ENCODE measurements at places on chromosomes 6 and 20. TPM values are rescaled to one million over a fixed set of nuclear protein-coding genes. Genes with fewer than 3 reads are reported as not detected.

DNA sequence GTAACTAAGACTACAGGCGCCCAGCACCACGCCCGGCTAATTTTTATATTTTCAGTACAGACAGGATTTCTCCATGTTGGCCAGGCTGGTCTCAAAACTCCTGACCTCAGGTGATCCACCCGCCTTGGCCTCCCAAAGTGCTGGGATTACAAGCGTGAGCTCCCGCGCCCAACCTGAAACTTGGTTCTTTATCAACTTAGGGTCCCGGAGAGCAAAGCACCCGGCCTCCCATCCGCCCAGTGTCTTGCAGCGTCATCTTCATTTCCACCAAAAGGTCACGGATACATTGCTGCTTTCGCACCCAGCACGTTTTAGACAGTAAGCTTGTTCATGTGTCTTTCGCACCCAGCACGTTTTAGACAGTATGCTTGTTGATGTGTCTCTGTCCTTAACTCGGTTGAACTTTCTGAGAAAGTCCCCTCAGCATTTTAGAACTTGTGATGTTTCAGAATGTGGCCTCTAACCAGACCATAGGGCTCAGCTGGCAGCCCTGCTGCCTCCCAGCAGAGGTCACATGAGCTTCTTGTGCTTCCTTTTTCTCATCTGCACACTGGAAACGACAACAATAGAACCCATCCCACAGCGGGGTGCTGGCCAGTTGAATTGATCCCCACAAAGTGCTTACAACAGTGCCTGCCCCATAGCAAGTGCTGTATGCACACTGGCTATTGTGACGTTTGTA is 48.8 kb downstream of the PRR18 start:
- H3K4me1 ChIP-seq, result peaks cover 11% of the 10 kb centered on the region
- no peaks in the 10 kb centered on the region for H3K27me3 ChIP-seq
- no peaks in the 10 kb centered on the region for H3K36me3 ChIP-seq
- H3K27ac ChIP-seq, result peak overlapping the region; percentile 79
- no peak overlapping the region for H3K4me3 ChIP-seq
- DNase-seq, result no peak

DNA sequence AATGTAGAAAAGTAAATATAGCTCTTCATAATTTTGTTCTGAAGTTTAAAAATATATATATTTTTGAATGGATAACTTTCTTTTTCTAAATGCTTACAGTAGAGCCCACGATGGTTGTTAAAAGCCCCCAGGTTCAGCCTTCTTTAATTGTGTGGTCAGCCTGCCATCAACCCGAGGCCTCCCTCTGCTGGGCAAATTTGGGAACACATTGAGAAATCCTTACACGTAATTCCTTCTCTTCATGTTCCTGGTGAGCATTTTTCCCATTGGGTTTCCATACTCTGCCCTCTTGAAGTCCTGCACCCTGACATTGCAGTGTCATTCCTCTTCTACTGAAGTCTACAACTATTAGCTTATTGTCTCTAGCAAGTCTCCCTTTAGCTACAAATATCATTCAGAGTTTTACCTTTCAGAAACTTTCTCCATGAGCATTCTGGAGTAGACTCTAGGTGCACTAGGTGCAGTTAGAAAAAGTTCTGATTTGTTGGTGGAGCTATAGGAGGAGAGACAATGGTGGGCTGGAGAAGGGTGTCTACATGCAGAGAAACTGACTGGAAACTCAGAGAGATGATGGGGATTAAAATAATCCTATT is 40.6 kb downstream of the TRIM38 start:
- no peak overlapping the region for H3K4me3 ChIP-seq
- no peaks in the 10 kb centered on the region for H3K27me3 ChIP-seq
- no peak overlapping the region for H3K27ac ChIP-seq

DNA sequence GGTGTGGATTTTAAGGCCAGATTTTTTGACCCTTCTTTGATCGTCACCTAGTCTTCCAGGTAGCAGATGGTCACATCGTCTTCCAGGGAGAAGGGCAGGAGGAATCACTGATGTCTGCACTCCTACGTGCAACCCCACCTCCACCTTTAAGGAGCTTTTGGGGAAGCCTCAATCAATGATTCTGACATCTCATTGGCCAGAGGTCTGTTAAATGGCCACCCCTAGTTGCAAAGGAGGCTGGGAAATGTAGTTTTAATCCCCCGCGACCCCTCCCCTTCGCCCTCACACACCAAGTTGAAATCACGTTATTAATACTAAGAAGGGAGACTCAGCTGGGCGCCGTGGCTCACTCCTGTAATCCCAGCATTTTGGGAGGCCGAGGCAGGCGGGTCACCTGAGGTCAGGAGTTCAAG is 151.4 kb downstream of the BCAS1 start:
- no peaks in the 10 kb centered on the region for H3K27me3 ChIP-seq
- H3K27ac ChIP-seq, result no peak overlapping the region
- no peak overlapping the region for H3K4me3 ChIP-seq
- peaks cover 35% of the 10 kb centered on the region for H3K4me1 ChIP-seq
- no peaks in the 10 kb centered on the region for H3K36me3 ChIP-seq

DNA sequence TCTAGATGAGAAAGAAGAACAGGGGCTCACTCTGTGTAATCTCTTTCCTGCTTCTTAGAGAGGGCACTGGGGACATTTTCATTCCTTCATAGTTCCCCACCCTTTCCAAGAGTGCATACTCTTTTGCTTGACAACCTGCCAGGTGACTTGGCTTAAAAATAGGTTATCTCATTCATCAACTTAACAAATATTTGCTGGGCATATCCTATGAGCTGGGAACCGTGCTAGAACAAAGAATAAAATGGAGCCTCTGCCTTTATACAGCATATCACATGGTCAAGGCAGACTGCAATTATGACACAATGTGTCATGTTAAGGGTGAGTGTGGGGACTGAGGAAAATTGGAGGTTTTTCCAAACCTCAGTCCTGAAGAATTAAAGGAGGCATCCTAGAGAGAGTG is 209.8 kb upstream of the FOXA2 start:
- H3K36me3 ChIP-seq, result no peaks in the 10 kb centered on the region
- H3K4me3 ChIP-seq, result no peak overlapping the region
- no peaks in the 10 kb centered on the region for H3K27me3 ChIP-seq
- H3K4me1 ChIP-seq, result peaks cover 24% of the 10 kb centered on the region
- no peak for DNase-seq

DNA sequence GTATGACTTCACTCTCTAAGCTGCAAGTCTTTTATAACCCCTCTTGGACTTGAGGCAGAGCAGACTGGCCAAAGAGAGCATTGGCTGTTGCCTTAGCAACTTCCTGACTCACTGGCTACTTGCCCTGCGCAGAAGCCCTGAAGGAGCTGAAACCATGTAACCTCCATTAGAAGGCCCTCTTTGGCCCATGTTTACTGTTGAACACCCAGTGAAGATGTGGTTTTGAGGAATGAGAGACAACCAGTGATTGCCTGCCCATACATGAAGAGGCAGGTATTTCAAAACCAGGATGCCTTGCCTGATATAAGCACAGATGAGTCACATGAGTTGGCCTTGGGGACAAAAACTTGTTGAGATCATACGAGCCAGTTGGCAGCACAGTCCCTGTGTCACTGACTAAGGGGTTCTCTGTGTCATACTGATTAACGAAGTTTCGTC is 182.5 kb downstream of the EDN1 start:
- H3K4me1 ChIP-seq, result no peaks in the 10 kb centered on the region
- H3K4me3 ChIP-seq, result no peak overlapping the region
- no peaks in the 10 kb centered on the region for H3K36me3 ChIP-seq
- no peak for DNase-seq
- no peak overlapping the region for H3K27ac ChIP-seq

DNA sequence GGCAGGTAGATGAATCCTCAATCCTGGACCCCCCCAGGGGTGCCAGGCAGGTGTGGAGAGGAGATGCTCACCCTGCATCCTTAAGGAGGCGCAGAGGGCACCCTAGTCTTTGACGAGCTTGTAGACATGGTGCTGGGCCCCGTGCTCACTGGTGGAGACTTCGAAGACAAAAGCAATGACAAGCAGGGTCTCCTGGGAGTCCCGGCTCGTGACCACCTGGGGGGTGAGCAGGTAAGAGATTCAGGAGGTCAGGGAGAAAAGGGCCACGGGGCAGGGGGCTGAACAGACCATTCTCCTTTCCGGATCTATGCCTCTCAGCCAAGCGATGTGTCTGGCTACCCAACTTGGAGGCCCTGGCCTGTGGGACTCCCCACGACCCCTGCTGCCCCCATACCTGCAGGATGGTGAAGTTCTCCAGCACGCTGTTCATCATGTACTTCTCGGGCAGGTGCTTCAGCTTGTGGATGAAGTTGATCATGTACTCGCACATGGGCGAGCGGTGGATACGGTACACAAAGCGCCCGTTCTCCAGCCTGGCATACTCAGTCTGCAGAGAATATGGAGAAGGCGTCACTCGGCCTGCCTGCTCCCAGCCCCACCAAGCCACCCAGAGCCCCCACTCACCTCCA is 6.9 kb downstream of the RPL10A start:
- H3K27me3 ChIP-seq, result no peaks in the 10 kb centered on the region
- H3K27ac ChIP-seq, result no peak overlapping the region
- H3K4me3 ChIP-seq, result no peak overlapping the region
- H3K4me1 ChIP-seq, result peaks cover 12% of the 10 kb centered on the region
- DNase-seq, result no peak
- H3K36me3 ChIP-seq, result peaks cover 43% of the 10 kb centered on the region

DNA sequence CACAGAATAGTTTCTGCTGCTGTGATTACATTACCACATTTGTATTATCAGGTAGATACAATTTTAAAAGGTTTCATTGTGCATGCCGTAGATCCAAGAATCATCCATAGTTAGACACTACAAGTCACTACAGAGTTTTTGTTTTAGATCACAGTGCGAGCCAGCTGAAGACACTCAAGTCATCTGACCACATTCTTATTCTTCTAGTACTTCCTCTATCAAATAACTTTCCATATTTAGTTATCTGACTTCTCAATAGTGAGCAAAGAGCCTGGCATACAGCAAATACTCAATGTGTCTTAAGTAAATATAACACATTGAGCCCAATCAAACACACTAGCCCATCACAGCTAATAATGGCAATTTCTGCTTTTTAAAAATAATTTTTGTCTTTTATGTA is 195.4 kb downstream of the ASCC3 start:
- H3K36me3 ChIP-seq, result no peaks in the 10 kb centered on the region
- no peaks in the 10 kb centered on the region for H3K27me3 ChIP-seq
- no peak for DNase-seq
- H3K27ac ChIP-seq, result no peak overlapping the region
- no peaks in the 10 kb centered on the region for H3K4me1 ChIP-seq

DNA sequence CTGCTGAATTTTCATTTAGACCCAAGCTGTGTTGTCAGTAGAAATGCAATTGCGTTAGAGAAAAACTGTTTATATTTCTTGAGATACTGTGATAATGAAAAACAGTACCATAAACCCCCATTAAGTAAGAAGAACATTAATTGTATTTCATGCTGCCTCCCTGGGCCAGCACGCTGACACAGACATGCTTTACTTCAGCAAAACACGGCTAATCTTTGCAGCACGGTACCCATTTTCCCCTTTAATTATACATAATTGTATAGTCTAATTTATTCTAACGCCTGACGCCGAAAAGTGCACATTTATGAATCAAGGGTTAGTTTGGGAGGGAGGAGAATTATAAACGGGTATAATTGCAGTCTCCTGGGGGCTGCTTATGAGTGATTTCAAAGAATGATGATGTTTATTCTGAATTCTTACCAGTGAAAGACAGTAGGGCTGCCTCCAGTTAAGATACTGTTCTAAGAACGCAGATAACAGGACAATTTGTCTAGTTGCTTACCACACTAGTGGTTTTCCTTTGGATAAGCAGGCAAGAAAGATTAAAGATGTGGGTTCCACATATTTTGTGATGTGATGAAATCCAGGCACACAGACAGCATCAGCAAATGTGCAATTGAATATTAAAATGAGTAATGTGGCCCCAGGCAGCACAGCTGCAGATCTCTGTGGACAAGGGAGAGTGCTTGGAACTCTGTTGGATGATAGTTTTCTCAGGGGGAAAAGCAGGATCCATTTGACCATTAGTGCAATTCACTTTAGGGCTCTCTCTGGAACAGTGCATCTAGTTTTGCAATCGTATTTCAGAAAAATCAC is 4.7 kb upstream of the SULF2 start:
- peaks cover 11% of the 10 kb centered on the region for H3K27me3 ChIP-seq
- H3K27ac ChIP-seq, result no peak overlapping the region
- H3K4me1 ChIP-seq, result peaks cover 6% of the 10 kb centered on the region

The ARMC12 gene
- 0.52 TPM for total RNA-seq

The C20orf204 gene
- total RNA-seq, result 1.9 TPM

The CGA gene
- not detected for total RNA-seq

Measured in upper lobe of right lung (tissue), 1 donor.